Stimulated activated CD4-positive, alpha-beta T cell treated with anti-CD3 and anti-CD28 coated beads, Interleukin-15, amount 100 ng/mL, for 48 hours (primary cell): ENCODE measurements at places on chromosomes 6 and 20.

DNA sequence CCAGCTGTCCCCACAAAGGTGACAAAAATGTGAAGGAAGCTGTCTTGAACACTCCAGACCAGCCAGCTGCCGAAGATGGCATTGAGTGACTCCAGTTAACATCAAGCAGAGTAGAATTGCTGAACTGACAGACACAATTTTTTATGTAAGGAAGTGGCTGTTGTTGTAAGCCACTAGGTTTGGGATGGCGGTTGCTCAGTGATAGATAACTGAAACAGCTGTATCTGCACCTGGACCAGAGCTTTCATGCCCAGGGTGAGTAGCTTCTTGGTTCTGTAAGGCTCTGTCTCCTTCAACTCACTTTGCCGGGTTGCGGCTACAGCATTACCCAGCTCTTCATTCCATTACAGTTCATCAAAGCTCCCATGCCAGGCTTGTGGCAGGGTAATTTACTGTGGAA is 49.7 kb upstream of the DDR1 start:
- no peak for DNase-seq

GRCh38 chr6:119594907-119595306 is 245.3 kb upstream of the MAN1A1 start:
- DNase-seq = no peak

DNA sequence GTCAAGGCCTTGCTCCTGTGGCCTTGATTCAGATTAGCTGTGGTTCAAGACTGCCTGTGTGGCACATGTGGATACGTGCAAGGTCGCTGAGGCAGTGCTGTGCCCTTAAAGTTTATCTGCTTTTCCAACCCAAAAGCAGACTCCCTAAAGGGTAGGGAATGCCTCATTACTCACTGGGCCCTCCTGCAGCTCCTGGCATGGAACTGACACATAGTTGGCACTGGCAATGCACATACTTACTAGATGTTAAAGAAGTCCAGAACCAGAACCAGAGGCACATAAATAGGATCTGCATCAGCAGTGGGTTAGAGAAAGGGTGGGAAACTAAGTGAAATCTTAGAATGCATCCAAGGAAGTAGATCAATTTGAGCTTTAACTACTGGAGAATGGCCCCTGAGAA is 90.6 kb upstream of the MLN start:
- DNase-seq = no peak

DNA sequence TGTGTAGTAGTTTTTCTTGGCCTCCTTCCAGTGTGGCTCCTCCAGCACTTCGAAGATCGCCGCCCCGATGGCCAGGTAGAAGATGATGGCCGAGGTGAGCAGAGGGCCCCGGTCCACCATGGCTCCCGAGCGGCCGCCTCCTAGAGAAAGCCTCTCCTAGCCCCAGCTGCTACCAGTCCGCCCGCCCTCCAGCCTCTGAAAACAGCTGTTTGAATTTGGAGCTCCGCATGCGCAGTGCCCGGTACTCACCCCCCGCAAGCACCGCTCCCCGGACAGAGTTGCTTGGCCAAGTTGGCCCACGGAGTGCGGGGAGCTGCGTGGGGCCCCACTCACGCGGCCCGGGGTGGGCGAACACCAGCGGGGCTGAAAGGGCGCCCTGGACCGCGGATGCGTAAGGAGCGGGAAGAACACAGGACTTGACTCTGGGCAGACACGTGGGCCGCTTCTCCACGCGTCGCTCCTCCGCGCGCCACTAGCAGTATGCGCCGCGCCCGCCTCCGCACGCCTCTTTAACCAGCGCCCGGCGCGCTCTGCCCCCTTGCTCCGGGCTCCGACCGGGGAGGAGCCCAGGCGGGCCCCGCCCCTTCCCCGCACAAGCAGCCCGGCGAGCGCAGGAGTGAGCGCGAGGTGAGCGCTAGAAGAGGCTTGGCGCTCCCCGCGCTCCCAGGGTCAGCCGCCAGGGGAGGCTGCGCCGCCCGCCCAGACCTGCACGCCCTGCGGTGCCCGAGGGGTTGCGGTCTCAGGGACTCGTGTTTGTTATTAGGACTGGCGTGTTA is at the start of gene KCNK5:
Gene KCNK5 (minus strand): TSS at position 484 of the 776 bp plus-strand sequence. CDS start 364 bp downstream, at position 120.
- DNase-seq = peak; percentile 84

- DNase-seq = no peak
Observed at GRCh38 chr6:164246082-164246481, 831.6 kb downstream of the QKI start.

DNA sequence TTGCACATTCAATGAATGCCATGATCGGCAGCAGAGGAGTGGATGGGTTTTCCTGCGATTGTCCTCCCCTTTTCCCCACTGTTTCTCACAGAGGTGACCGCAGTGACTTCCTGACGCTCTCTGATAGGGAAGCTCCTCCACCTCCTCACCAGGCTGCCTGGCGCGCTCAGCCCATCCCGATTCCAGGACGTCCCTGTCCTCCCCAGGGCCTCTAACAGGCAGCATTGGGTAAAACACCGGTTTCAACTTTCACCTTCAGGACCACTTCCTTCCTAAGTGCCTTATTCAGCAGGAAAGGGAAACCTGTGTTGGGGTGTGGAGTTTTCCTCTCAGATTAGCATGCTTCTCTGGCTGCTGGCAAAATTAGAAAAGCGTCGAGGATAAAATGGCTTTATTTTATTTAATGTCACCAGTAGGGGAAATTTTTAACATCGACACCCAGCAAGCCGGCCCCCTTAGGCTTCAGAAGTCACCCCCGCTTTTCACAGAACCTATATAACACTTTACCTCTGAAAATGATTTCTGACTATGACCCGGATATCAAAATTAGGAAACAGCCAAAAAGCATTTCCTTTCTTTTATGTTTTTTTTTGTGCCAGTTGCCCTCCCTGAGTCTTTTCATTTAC is 570.4 kb upstream of the GJE1 start:
- DNase-seq = no peak

- DNase-seq = no peak
Observed at GRCh38 chr6:144777249-144777648, 492.1 kb downstream of the UTRN start.

GRCh38 chr6:39209911-39210310 is 19.4 kb downstream of the KCNK5 start:
- DNase-seq = no peak
